ENCODE measurements at places on chromosomes 3 and 15.

DNA sequence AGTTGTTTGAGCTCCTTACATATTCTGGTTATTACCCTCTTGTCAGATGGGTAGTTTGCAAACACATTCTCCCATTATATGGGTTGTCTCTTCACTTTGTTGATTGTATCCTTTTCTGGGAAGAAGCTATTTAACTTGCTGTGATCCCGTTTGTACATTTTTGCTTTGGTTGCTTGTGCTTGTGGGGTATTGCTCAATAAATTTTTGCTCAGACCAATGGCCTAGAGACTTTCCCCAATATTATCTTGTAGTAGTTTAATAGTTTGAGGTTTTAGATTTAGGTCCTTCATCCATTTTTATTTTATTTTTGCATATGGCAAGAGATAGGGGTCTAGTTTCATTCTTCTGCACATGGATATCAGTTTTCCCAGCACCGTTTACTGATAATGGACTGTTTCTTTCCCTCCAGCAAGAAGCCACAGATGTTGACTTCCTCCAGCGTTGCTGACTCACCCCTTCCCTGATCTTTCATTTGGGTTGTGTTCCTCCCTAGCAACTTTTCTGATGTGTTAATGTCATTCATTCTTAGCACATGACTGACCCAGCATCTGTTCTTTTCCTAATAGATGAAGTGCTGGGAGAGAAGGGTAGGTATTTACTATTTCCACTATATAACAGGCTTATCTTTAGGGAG is 166.7 kb upstream of the SGO1 start:
- no peak for DNase-seq

DNA sequence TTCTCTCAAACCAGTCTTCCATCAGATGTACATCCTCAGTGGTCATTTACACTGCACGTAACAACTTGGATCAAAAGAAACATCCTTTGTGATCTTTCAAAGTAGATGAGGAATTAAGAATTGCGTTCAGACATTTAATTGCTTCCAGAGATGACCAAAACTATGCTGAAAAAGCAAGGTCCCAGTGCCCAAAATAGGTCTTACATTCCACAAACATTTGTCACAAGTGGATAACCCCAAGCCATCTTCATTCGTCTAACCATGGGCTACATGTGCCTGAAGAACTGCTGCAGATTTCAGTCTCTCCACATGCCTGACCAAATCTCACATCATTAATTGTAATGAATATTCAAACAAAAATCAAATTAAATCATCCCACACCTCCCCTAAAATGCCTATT is 273.6 kb downstream of the SHOX2 start:
- DNase-seq, result no peak

DNA sequence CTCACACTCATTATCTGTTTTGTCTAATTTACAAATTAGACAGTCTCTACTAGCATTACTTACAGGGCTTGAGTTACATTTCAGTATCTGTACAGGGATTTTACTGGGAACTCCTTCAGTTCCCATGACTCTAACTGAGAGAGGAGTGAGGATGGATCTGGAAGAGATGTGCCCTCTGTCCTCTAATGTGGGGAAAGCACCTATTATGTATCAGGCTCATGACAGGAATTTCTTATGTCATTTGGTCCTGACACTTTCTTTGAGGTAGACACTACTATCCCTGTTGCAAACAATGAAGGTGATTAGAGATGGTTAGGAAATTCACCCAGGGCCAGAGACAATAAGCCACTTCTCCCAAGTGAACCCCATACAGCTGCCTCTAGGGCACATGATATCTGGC is 10.9 kb upstream of the NCKIPSD start:
- no peak for DNase-seq

DNA sequence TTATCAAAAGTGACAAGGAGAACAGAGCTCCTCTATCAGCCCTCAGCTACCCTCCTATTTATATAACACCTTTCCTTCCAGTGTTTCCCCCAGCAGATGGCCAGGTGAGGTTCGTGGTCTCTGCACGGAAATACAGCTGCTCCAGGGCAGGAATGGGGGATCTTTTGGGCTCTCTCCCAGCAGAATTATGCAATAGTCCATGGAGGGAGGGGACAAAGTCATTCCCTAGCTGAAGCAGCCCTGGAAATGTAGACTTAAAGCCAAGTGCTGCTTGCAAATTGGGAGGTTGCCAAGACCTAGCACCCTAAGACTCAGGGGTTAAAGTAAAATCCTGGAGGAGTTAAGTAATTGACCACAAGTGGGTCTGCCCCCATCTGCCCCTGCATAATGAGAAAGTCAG is 256.3 kb downstream of the LRTM1 start:
- DNase-seq, result no peak

DNA sequence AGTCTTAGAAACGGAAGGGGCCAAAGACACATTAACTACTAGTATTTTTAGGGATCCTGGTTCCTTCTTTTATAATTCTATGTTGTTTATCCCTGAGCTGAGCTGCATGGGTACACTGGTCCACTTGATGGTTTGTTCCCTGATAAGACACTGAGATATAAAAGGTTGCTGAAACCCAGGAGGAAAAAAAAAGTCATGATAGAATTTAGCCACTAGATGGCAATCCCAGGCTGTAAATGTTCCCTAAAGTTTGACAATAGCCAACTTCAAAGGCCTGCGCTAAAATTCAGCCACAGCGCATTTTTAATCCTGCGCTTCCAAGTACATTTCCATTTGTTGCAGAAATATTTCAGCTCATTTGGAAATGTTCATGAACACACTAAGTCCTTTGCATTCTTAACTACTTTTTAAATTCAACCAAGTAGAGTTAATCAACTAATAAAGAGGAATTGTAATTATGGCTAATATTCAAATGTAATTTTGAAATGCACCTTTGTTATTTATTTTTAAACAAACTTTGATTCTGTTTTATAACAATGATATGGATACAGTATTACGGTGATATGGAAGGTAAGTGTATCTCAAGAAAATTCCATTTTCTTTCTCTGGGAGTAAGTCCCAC is 249.3 kb upstream of the FEZF2 start:
- no peak for DNase-seq

DNA sequence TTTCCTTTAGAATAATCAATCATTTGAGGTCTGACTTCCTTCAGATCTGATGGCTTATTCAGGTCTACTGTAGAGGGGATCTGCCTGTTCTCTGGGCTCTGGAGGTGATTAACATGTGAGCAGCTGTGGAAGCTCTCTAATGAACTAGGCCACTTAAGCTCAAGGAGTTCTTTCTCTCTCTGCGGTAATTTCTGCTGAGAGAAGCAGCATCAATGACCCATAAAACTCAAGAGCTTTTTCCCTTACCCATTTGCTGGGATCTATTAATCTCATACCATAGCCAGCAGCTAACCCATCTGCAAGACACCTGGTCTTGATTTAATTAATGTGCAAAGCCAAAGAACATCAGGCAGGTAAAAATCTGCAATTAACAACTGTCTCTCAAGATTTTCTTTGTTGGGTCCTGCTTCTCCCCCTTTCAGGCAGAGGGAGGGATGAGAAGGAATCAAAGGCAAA is 73.2 kb upstream of the DLG1 start:
- peak; percentile 97 for DNase-seq

DNA sequence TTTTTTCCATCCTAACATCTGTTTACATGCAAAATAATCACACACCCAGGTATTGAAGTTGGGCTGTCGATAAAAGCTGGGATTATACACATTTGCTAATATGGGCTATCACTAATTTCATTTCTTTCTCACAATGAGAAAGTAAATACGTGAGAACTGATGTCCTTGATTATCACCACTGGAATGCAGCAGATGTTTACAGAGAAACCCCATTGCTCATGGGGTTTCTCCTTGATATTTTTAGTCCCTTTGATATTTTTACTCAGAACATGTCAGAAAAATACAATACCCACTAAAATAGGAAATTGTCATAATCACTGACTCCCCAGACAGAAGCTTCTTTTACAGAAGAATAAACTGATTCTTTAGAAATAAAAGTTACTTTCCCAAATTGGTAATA is 535.1 kb upstream of the CCDC54 start:
- no peak for DNase-seq

DNA sequence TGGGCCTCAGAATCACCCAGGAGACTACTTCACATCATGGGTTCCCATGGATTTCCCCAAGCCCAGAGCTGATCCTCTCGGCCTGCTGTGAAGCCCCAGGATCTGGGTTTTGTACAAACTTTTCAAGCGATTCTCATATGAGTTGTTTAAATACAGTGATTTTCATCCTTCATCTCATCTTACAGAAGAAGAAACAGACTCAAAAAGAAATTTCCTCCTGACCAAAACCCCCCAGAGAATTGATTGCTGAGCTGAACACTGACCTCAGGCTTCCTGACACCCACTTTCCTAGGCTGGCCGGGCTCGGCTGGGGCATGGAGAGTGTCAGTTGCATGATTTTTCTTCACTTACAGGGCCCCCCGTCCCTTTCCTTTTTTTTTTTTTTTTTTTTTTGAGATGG is 60.3 kb downstream of the BDH1 start:
- DNase-seq, result no peak

DNA sequence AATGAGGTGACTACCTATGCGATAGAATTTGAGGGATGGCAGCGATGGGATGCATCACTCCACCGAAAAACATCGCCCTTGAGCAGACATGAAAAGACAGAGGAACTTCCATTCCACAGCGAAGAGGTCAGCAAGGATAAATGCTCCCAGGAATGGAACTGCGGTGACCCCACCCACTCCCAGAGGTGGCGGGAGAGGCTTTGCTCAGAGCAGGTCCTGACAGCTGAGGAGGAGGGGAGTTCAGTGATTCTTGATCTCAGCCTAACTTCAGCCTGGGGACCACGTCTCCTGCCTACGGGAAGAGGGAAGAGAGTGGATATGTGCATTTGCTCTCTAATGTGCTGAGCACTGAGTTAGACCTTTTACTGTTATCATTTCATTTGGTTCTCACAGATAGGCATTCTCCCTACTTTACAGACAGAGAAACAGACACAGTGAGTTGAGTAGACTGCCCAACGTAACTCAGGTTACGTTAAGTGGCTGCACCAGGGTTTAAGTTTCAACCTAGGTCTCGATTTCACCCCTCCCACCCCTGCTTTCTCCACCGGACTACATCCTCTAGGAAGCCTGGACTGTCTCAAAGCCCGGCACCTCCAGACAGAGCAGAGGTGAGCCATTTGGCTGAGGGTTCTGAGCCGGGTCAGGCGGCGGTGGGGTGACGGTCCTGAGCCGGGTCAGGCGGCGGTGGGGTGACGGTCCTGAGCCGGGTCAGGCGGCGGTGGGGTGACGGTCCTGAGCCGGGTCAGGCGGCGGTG is 170.0 kb downstream of the RAB11A start:
- no peak for DNase-seq

DNA sequence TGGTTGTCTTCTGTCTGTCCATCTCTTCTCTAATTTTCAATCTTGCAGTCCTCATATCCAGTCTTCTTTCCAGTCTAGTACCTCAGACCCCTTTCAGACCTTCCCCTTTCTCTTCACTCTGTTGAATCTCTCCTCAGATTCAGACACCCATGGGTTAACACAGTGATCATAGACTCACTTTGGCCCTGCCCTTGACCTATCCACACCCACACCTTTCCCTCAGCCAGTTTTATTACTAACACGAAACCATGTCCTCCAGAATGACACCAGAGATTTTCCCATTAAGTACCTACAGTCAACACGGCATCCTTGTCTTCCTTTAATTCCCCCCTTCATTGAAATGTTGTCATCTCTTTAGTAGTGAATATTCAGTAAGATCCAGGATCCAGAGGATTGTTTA is 74.5 kb upstream of the UBE2E2 start:
- no peak for DNase-seq

DNA sequence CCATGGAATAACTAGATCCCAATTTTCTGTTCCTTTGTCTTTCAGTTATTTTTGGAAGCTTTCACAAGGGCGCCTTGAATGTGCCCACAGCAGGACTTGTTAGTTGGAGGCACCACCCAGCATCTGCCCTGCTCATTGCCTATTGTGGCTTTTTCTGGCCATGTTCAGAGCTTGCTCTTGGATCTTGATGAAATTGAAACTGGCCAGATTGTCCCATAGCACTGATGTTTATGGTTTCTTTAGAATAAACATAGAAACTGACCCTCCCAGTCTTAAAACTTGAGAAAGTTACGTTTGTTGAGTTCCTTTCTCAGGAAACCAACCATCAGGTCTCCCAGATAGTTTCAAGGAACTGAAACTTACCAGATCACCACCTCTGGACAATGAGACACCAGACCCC is 474.7 kb downstream of the IL5RA start:
- DNase-seq, result no peak

DNA sequence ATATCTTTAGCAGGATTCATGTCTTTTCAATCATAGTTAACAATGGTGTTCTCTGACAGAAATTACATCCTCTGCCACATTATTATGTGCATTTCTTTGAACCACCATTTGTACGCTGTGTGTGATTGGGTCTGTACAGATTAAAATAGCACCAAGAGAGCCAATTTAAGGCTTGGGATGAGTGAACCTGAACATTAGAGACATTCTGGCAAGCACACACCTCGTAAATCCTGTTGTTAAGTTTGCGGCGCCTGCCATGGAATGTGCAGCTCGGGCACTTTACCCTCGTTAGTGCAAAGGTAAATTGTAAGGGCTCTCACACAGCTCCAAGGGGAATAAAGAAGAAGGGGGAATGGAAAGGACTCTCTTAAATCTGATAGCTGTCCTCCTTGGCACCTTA is 482.4 kb upstream of the DPPA4 start:
- DNase-seq, result no peak

DNA sequence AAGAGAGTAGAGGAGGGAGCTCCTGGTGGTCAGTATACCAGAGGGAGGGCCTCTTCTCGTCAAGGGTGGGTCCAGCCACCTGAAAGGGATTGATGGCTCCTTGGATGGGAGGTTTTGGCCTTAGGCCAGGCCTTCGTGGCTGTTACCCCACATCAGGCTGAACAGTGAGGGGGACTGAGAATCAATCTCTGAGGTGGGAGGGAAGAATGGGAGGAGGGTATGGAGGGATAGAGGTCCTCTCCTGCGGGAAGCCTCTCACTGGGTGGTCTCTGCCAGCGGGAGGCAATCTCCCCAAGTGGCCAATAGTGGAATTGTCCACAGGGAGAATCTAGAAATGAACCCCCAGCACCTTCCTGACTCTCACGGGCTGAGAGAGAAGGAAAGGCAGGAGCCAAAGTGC is 53.5 kb downstream of the BSN start:
- no peak for DNase-seq

DNA sequence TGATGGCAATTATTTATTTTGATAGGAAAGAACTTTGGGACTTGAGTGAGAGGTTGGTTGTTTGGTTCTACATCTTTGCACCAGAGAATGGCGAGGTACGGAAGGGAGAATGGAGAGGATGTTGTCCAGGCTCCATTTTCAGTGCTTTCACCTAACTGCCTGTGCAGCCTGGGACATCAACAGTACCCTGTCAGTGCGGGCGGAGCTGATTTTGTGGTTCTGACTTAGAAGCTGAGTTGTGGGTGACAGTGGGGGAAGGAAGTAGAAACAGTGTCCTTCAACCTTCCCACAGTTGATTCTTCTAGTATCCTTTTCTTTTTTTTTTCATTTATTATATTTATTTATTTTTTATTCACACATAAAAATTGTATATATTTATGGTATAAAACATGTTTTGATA is 95.3 kb downstream of the TIGIT start:
- no peak for DNase-seq
